ENCODE measurements at places on chromosomes 7 and 10.

DNA sequence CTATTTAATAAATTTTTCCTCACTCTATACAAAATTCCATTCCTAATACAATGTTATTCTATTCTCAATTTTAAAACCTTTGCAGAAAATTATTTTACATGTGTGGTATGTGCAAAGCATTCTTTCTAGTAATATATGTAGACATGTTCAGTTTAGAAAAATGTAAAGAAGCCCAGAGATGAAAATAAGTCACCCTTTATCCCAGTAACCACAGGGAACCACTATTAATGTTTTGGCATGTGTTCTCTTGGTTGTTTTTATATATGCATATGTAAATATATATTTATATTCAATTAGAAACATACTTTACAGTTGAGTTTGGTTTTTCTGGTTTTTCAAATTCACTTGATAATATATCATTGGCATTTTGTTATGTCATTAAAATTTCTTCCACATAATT, 14.8 kb upstream of the GLCCI1 start:
- no peak for DNase-seq

GRCh38 chr7:36742911-36743775, 18.8 kb upstream of the AOAH start:
- no peak for DNase-seq

DNA sequence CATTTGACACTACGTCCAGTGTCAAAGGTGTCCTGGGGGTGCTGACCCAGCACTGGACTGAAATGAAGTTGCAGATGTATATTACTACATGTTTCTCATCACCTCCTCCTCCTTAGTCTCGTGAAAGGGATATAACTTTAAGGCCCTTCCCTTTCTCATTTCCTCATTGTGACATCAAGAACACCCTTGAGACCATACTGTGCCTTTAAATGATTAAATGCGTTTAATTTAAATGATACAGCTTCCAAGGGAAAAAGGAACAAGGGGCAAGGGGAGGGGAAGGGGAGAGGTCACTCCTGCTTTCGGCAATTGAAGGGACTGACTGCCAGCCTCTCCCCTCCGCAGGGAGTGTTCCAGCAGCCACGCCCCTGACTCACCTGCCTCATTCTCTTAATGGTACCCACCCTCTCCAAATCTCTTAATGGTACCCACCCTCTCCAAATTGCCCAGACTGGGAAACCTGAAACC, 80.5 kb upstream of the KMT2E start:
- DNase-seq: no peak

- no peak for DNase-seq
Measured at GRCh38 chr7:41592236-41592635, 110.7 kb downstream of the INHBA start.

- DNase-seq: peak; percentile 30
Measured at GRCh38 chr7:112495810-112496462, 15.1 kb downstream of the LSMEM1 start.

GRCh38 chr10:84546609-84547008, 218.2 kb downstream of the CCSER2 start:
- DNase-seq: no peak

DNA sequence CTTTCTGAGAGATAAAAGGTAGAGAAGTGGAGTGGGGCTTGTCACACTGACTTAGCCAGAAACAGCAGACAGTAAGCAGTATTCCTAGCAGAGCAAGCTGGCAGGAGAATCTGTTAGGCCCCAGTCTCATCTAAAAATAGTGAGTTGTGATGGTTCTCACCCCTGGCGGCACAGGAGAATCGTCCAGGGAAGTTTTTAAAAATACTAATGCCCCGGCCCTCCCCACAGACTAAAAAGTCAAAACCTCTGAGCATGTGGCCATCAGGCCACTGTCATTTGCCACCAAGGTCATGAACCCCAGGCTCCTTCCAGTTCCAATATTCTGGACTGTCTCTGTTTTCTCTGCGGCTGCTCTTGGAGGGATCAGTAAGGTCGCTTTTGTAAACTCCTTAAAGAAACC, 34.0 kb downstream of the LYZL1 start:
- DNase-seq: no peak

GRCh38 chr10:24363070-24363469, 154.1 kb downstream of the KIAA1217 start:
- no peak for DNase-seq

DNA sequence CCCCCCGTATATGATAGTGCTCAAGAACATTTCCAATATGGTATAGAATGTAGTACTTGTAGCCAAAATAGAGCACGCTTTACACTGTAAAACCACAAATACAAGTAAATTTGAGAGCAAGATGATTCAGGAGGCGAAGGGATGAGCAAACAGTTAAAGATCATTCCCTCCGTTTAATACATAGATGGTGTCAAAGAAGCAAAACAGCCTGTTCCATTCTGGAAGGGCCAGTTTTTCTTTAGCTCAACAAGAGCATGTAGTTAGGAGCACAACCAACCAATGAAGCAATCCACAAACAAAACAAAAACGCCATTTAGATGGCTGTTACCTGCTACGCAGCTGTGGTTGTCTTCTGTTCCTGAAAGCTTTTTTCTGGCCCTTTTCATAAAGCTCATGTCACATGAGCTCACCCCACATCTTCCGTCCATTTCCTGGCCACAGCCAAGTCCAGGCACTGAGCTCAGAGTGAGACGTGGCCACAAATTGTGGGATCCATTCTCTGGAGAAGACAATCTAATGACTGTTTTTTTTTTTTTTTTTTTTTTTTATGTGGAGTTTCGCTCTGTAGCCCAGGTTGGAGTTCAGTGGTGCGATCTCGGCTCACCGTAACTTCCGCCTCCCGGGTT, 185.6 kb downstream of the FANK1 start:
- DNase-seq: no peak

Measured in activated naive CD4-positive, alpha-beta T cell treated with Interleukin-2 at 50 U/mL for 16 hours (primary cell).